ENCODE measurements at places on chromosomes 12 and 14. TPM values are rescaled to one million over a fixed set of nuclear protein-coding genes. Genes with fewer than 3 reads are reported as not detected.

The INHBE gene
- 0.09 TPM for total RNA-seq

The PIK3C2G gene
- total RNA-seq, result not detected

The C3AR1 gene
- total RNA-seq, result not detected

The GUCY2C gene
- not detected for total RNA-seq

The EXD2 gene
- 14.3 TPM for total RNA-seq

The KRT75 gene
- 0.07 TPM for total RNA-seq

The PRIMA1 gene
- 0.44 TPM for total RNA-seq

The TECPR2 gene
- 5.7 TPM for total RNA-seq

The SERPINA5 gene
- total RNA-seq, result 0.15 TPM

The B4GALNT1 gene
- 44.0 TPM for total RNA-seq

The NT5DC3 gene
- total RNA-seq, result 18.2 TPM

The PTPN21 gene
- 9.0 TPM for total RNA-seq

The AMN gene
- 0.39 TPM for total RNA-seq

The GAS2L3 gene
- total RNA-seq, result 6.2 TPM

The LRIG3 gene
- total RNA-seq, result 5.1 TPM

Measured in A549 treated with Mapracorat at 1 μM for 4 hours (cell line).